H7 (cell line): ENCODE measurements at places on chromosomes 4 and X. TPM values are rescaled to one million over a fixed set of nuclear protein-coding genes. Genes with fewer than 3 reads are reported as not detected.

The RPS6KA3 gene
- 8.3 and 12.7 TPM in 2 replicates for total RNA-seq

The HMX1 gene
- 2.0 and 4.4 TPM in 2 replicates for total RNA-seq

The RIBC1 gene
- total RNA-seq = 0.69 and 2.0 TPM in 2 replicates

The MSX1 gene
- 0.07 and 0.67 TPM in 2 replicates for total RNA-seq

The SSX2 gene
- 0.45 TPM in 1 of 2 replicates, not detected in the other for total RNA-seq

The GAGE12H gene
- total RNA-seq = not detected in 2 replicates

The KDR gene
- 29.7 and 50.6 TPM in 2 replicates for total RNA-seq

The NDST3 gene
- total RNA-seq = 0.07 and 0.11 TPM in 2 replicates

The SH3D19 gene
- 24.8 and 26.8 TPM in 2 replicates for total RNA-seq

The CXCL9 gene
- not detected in 2 replicates for total RNA-seq

The LPAR4 gene
- total RNA-seq = 2.9 and 3.3 TPM in 2 replicates

The SYTL5 gene
- total RNA-seq = 0.11 and 0.35 TPM in 2 replicates

The MTMR1 gene
- total RNA-seq = 11.4 and 11.6 TPM in 2 replicates

The SLC6A8 gene
- total RNA-seq = 29.4 and 40.2 TPM in 2 replicates

The USP53 gene
- total RNA-seq = 16.5 and 26.5 TPM in 2 replicates

The CLCN3 gene
- total RNA-seq = 15.9 and 19.6 TPM in 2 replicates

The SCARB2 gene
- 39.4 and 53.0 TPM in 2 replicates for total RNA-seq
